ENCODE measurements at places on chromosomes 13 and 19.

DNA sequence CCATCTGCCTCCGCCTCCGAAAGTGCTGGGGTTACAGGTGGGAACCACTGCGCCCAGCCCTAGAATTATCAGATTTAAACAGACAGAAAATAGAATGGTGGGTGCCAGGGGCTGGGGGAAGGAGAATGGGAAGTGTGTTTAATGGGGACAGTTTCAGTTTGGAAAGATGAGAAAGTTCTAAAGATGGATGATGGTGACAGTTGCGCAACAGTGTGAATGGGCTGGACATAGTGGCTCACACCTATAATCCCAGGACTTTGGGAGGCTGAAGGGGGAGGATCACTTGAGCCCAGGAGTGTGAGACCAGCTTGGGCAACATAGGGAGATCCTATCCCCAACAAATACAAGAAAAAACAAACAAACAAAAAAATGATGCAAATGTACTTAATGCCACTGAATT is 15.9 kb downstream of the KANK2 start:
- DNase-seq = no peak

GRCh38 chr13:42153199-42154113 is 105.0 kb downstream of the DGKH start:
- no peak for DNase-seq

GRCh38 chr19:58559275-58560006 is 1.0 kb upstream of the UBE2M start:
- peak; percentile 96 for DNase-seq

- DNase-seq = peak; percentile 42
Measured at GRCh38 chr19:54478677-54479266, 5.7 kb upstream of the CDC42EP5 start.

DNA sequence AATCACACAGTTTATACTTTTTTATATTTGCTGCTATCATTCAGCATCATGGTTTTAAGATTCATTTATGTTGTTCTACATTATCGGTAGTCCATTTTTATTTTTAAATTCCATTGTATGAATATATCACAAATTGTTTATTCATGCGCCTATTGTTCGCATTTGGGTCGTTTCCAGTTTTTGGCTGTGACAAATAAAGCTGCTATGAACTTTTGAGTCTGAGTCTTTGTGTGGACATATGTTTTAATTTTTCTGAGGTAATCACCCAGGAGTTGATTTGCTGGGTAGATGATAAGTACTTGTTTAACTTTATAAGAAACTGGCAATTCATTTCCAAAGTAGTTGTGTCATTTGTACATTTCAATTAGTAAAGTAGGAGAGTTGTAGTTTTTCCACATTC is 74.2 kb upstream of the CSNK1A1L start:
- no peak for DNase-seq

GRCh38 chr13:33918199-33918932 is 100.4 kb downstream of the RFC3 start:
- peak; percentile 85 for DNase-seq

GRCh38 chr13:112059457-112060281 is 7.3 kb upstream of the SOX1 start:
- no peak for DNase-seq

- DNase-seq = no peak
Measured at GRCh38 chr13:98819382-98820010, 67.0 kb upstream of the SLC15A1 start.

DNA sequence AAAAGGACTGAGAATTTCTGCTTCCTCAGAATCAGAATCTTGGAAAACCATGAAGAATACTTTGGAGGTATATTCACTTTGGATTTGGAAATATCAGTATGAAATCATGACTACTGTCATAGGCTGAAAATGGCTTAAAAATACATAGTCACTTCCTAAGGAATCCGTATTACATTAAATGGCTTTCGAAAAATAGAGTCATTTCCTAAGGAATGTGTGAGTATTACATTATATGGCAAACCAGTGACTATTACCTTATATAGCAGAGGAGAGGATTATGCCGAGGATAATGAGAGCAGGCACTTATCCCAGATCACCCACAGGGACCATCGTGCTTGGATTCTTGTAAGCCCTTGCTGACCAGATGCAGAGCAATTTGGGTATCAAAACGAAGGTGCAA is 1471.8 kb downstream of the EFNB2 start:
- DNase-seq = no peak

GRCh38 chr13:114088863-114089262 is 43.6 kb downstream of the RASA3 start:
- no peak for DNase-seq

- DNase-seq = no peak
Measured at GRCh38 chr19:33492090-33492489, 29.5 kb downstream of the PEPD start.

DNA sequence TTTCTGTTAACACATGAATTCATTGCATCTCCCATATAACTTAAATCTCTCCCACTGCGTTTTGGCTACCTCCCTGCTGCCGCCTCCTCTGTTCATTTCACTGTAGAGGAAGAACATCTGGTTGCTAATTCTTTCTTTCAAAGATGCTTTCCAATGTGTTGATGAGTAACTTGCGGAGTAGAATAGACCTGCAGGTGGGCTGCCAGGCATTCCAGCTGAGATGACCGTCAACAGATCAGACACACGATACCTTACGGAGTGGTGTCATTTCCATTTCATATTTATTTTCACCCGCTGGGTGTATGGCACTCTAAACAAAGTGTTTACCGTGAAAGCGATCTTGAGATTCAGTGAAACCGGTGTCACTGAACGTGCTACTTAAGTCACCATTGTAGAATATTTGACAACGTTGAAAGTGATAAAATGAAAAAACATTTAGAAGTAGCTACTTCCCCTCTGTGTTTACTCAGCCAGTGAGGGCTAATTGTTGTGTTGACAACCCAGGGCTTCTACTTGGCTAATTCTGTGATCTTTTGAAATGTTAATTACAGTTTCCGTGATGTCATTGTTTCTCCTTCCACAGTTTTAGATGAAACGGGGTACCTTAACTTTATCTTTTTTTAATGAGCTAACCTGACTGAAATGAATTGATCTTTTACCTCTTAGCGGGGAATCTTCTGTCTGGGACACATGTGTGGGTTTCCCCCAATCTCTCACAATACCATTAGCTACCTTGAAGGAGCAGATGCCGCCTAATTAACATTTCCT is 228.5 kb upstream of the ARGLU1 start:
- DNase-seq = no peak

GRCh38 chr19:40594657-40595091 is 6.5 kb upstream of the LTBP4 start:
- DNase-seq = peak; percentile 61

DNA sequence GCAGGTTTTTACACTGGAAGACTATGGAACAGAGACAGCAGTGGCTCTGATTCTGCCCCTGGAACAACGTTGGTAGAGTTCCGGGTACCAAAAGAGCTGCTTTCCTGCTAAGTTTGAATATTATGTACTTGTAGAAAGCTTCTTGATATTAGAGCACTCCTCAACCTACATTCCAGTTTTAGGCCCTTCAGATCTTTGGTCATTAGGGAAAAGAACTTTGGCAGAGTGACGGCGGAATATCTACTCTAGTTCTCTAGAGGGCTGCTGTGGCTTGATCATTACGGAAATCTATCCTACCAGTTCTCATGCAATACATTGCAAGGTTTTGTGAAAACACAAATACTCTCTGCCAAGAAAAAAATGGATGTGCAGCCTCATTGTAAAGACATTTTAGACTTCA is 415.7 kb downstream of the DIAPH3 start:
- no peak for DNase-seq

DNA sequence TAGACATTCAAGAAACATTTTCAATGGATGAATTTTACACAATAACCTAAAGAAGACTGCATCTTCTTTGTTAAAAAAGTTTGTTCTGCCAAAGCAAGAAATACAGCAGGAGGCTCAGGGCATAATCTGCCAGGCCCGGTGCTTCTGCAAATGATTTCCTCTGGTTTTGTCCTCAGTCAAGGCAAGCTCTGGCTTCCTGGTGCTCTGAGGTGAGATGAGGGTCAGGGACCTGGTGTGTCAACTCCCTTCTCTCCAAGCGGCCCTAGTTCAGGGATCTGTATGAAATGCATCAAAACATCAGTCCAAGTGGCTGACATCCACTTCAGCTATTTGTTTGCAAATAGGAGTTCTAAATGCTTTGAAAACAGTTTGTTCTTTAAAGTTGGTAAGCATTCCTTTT is 31.6 kb downstream of the LACC1 start:
- no peak for DNase-seq

GRCh38 chr13:49308097-49308875 is 60.6 kb downstream of the CDADC1 start:
- DNase-seq = peak; percentile 68

DNA sequence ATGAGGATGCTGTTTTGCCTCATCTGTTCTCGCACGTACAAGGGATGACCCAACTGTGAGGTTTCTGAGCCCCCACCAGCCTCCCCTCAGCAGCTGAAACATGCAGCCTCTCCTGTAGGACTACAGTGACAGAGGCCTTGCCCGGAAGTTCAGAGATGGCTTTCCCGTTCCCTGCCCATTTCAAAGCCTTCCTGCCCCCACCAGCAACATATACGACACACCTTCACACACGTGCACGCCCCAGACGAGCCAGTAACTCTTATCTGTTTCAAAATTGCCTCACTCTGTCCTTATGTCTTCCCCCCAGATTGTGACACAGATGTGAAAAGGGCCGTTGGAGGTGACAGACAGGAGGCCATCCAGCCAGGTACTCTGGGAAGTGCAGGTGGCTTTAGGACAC is 95.8 kb downstream of the RAB20 start:
- no peak for DNase-seq

- DNase-seq = peak; percentile 58
Measured at GRCh38 chr19:15199661-15200552, 888 bp downstream of the NOTCH3 start.

- DNase-seq = no peak
Measured at GRCh38 chr13:113794764-113795173, 35.7 kb downstream of the TMEM255B start.

DNA sequence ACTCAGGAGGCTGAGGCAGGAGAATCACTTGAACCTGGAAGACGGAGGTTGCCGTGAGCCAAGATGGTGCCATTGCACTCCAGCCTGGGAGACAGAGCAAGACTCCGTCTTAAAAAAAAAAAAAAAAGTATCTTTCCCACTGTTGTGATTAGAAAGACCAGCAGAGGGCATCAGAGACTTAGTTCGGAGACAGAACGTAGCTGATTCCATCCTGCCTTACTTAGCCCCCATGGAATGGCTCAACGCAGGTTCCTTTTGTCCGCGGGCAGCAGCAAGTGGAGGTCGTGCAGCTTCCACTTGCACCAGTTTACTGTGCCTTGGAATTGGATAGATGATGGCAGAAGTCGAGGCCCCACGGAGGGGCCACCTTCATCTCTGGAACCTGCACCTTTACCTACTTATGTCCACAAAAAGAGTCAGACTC is 8.1 kb downstream of the TIMM29 start:
- peak; percentile 80 for DNase-seq

DNA sequence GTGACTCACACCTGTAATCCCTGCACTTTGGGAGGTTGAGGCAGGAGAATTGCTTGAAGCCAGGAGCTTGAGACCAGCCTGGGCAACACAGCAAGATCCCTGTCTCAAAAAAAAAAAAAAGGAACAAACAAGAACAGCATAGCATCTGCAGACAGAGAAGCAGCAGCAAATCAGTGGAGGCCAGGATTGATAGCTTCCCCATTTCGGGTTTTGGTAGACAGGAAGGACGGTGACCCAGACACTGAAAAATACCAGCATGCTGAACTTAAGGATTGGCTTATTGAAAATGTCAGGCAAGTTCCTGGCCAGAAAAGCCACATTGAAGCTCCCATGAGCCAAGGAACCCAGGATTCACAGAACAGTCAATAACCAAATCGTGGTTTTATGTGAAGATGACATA is 3.0 kb downstream of the ZNF490 start:
- no peak for DNase-seq

- no peak for DNase-seq
Measured at GRCh38 chr19:55652311-55653128, 2.3 kb upstream of the U2AF2 start.
